ENCODE measurements at places on chromosomes 6 and 20.
A peak's percentile ranks its signal among the peaks of the same experiment; 100 is the strongest.

DNA sequence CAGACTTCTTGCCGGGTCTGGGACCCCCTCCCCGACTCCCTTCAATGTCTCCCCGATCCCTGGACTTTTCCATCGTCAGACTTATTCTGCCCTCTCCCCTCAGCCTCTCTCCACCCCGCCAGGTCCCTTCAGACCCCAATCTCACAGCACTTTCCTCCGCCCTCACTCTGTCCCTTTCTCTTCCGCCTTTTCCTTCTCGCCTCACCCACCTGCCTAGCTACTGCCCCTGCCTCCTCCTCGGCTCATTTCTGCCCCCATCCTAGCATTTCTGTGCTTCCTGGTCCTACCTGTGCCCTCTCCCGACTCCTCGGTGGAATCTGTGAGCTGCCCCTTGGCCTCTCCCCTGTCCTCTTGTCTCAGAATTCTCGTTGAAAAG is 616 bp downstream of the CHMP4B start:
- no peak for DNase-seq

GRCh38 chr6:98716341-98716740 is 118.0 kb upstream of the POU3F2 start:
- peak; percentile 13 for DNase-seq

DNA sequence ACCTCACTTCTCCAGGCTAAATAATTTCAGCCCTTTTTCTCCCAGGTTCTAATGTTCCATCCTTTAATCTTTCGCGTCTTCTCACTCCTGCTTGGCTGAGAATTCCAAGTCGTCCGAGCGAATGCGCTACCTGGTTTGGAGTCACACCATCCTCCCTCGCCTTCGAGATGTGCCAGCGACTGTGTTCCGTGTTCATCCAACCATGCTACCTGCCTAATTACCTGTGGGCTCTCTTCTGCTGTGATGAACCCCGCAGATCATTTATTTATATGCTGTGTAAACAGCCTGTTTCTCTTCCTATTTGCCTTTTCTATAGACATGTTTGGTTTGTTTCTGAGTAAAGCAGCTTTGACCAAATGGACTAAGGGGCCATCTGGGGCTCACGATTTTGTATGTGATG is 83.5 kb upstream of the TMEM181 start:
- no peak for DNase-seq

GRCh38 chr6:42335896-42336295 is 115.8 kb downstream of the TRERF1 start:
- DNase-seq, result no peak

- no peak for DNase-seq
Observed at GRCh38 chr20:63357921-63358905, 2.9 kb downstream of the CHRNA4 start.

DNA sequence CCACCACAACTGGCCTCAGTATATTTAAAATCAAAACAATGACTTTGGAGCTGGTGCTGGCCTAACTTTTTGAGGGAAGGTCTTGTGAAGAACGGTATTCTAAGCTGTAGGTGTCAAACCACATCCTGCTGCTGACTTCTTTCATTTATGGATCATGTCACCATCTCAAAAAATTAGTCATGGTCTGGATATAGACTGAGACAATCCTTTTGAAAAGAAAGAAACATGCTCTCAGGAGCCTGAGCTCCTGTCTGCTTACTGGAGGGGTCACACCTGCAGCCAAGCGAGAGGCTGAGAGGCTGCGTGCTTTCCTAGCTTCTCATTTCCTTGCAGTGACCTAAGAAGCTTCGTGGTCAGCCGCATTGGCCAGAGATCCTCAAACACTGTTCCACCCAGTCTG is 55.2 kb downstream of the TIAM2 start:
- DNase-seq, result no peak

DNA sequence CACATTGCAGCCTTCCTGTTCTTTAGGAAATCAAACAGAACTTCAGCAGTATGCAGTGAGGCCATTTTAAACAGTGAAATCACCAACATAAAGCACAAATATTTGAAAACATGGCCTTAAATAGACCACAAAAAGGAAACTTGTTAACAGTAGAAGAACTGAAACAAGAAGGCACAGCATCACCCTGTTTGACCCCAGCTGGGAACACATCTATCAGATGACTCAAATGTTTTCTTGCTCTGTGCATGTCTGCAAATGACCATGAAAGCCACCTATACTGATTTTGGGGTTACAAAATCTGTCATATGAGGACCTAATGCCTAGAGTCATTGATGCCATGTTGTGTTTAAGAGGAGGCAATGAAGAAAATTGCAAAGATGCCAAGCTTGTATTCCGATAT is 123.8 kb upstream of the ADGRF1 start:
- no peak for DNase-seq

- no peak for DNase-seq
Observed at GRCh38 chr20:63135411-63135810, 80.5 kb downstream of the YTHDF1 start.

GRCh38 chr6:142045380-142046278 is 87.1 kb upstream of the GJE1 start:
- DNase-seq, result no peak

GRCh38 chr20:41174782-41175181 is 37.4 kb downstream of the PLCG1 start:
- DNase-seq, result no peak

GRCh38 chr6:154583546-154584188 is 73.2 kb upstream of the CNKSR3 start:
- DNase-seq, result no peak

GRCh38 chr20:58039274-58040092 is 189.0 kb downstream of the ANKRD60 start:
- DNase-seq, result no peak

GRCh38 chr20:6079016-6079415 is 25.2 kb upstream of the LRRN4 start:
- no peak for DNase-seq

DNA sequence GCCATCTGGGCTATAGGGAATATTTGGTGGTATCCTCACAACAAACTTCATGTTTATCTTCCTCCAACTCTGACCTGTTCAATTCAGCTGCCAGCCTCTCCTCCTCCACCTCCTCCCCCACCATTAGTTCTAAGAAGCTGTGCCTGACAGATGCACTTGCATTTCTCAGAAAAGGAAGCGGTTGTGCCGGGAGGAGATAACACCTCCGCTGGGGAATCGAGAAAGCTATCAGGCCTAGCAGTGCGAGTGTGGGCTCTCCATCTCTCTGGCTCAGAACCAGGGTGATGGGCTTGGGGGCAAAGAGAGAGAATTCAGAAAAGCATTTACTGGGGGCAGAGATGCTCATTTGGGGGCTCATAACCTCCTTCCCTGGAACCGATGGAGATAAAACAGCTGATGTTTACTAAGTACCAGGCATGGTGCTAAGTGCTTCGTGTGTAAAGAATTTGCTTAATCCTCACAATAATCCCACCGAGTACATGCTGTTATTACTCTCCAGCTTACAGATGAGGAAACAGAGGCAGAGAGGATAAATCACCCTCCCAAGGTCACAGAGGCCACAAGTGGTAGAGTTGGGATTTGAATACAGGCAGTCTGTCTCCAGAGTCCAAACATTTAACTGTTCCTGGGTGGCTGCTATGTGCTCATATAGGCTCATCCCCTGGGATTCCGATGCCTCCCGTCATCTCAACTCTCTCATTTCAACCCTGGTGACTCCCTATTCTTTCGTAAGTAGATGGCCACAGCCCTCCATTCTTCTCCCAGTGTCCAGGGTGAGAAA is 38.3 kb downstream of the COX4I2 start:
- no peak for DNase-seq

GRCh38 chr6:135008941-135009290 is 45.7 kb downstream of the HBS1L start:
- no peak for DNase-seq

GRCh38 chr20:3787324-3788014 is 929 bp upstream of the CENPB start:
- no peak for DNase-seq

- DNase-seq, result no peak
Observed at GRCh38 chr6:38279963-38280588, 359.7 kb downstream of the BTBD9 start.

DNA sequence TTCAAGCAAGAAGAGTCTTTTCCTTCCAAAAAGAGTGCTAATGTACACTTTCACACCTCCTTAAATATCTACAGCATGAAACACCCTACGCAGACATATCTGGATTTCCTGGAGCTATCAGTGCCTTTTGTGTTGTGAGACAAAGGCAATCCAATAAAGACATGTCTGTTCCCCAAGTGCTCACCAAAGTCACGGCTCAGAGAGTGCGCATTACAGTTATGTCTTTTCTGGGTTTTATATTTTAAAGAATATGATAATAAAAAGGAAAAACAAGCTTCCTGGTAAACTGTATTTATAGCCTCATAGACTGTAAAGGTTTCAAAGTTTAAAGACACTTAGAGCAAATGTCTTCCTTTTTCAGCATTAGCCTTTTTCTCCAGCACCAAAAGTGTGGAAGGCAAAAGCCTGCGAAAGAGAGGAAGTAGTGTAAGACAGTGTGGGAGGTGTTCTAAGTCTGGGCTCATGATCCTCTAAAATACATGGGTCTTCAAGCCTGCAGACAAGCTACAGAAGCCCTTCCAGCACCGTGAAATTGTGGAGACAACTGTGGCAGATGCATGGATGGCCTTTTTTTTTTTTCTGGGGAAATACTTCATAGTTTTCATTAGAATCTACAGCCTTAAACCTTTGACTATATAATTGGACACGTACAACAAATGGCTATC is 135.0 kb upstream of the SLC35B3 start:
- no peak for DNase-seq

DNA sequence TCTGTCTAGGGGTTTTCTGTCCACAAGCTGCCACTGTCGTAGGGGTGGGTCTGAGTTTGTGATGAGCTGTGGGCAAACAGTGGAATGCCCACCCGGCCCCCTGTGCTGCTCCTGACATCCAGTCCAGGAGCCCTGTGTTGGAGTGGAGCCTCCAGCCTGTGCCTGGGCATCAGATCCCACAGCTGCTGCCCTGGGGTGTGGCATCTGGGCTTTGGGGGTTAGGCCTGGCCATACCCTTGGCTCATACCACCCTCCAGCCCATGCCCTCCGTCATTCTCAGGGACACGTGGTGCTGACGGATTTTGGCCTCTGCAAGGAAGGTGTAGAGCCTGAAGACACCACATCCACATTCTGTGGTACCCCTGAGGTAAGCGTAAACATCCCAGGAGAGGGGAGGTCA is 12.9 kb downstream of the SGK2 start:
- DNase-seq, result no peak

- no peak for DNase-seq
Observed at GRCh38 chr6:142944124-142945048, 590 bp downstream of the HIVEP2 start.

DNA sequence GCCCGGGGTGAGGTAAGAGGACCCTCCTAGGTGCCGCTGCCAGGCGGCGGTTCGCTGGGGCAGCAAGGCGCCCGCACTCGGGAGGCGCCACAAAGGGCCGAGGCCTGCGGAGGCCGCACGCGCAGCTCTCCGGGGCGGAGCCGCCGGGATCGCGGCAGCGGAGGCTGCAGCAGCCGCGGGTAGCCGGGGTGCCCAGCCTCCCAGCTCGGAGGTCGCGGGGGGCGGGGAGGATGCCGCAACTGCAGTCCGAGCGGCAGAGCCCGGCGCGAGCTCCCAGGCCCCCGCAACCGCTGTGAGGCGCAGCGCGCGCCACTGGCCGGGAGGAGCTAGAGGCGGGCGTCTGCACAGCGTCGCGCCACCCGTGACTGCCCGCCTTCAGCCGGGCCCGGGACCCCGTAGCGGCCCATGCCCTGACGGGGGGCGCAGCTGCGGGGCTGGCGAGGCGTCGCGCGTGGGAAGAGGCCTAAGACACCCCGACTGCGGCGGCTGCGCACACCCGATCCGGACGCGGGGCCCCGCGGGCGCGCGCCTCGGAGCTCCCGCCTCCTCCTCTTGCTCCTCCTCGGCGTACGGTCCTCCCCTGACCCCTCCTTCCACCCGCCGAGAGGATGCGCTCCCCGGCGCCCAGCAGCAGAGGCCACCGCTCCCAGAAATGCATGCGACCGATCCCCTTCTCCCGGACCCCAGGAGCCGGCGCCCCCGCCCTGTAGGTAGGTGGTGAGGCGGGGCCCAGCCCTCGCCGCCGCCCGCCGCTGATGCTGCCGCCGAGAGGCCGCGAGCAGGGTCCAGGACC is at the start of gene NCOA7:
Gene NCOA7 (plus strand): TSS at position 603 of the 793 bp plus-strand sequence. CDS start 24,395 bp downstream, outside the sequence.
- DNase-seq, result no peak

DNA sequence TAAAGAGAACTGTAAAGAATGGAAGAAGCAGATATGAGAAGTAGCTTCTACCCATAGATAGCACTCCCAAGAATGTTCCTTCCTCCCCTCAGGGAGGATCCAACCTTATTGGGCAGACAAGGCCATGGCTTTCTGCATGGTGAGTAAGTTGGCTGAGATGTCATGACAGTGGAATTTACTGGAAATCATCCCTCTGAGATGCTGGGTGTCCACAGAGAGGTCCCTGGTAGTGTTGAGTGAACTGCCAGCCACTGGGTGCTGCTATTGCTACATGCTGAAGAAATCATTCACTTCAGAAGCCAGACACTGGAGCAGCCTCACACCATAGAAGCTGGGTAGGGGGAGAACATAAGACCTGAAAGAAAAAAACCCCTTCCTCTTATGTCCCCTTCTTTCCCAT is 46.4 kb upstream of the FERMT1 start:
- no peak for DNase-seq

DNA sequence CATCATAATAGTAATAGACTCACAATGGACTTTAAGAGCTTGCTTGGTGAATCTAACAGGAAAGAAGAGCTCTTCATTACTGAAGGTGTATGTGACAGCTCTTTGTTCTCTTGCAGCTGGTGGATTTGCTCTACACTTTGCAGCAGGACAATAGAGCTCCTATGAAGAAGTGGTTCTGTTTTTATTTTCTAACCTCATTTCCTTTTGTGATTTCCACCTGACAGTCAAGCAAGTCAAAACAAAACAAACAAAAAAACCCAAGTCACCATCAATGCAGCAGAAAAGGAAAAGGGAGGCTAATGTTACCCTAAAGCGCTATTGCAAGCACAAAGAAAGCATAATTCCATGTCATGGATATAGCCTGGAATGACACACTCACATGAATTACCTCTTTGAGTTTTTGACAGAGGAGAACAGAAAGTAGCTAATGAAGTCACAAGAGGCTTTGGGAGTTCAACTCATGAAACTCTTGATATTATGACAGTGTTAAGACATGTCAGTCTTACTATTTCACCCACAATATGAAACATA is 1188.1 kb downstream of the EPHA7 start:
- DNase-seq, result no peak

DNA sequence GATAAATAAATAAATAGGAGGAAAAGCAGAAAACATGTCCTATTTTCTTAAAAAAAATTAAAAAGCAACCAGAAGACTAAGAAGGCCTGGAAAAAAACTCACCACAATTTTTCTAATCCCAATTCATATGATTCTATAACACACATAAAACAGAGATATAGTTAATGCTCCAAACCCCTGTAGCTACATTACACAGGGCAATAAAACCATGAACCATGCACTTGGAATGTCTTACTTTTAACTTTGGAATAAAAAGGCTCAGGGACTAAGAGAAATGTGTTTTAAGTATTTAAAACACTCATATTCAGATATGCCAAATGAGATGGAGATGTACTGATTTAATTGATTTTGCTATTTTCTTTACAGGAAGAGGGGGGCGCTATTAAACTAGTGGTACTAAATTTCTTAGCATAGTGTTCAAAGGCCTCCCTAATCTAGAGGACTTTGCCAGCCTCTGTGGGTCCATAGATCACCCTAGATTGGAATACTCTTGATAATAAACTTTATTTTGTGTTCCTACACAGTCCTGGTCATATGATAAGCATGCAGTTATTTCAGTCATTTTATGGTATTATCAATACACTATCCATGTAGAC is 30.3 kb upstream of the GCM1 start:
- no peak for DNase-seq

GRCh38 chr20:59157531-59157930 is 6.1 kb upstream of the ZNF831 start:
- DNase-seq, result no peak

- DNase-seq, result no peak
Observed at GRCh38 chr6:389622-390021, 1.9 kb upstream of the IRF4 start.

Data from iPS DF 6.9 (cell line).